SJSA1 (cell line): ENCODE measurements at places on chromosomes 2 and 18.
A peak's percentile ranks its signal among the peaks of the same experiment; 100 is the strongest.

GRCh38 chr2:39625193-39625926, 40.4 kb upstream of the TMEM178A start:
- DNase-seq, result peak; percentile 68

GRCh38 chr2:238127165-238128060, 11.1 kb upstream of the KLHL30 start:
- peak; percentile 54 for DNase-seq

DNA sequence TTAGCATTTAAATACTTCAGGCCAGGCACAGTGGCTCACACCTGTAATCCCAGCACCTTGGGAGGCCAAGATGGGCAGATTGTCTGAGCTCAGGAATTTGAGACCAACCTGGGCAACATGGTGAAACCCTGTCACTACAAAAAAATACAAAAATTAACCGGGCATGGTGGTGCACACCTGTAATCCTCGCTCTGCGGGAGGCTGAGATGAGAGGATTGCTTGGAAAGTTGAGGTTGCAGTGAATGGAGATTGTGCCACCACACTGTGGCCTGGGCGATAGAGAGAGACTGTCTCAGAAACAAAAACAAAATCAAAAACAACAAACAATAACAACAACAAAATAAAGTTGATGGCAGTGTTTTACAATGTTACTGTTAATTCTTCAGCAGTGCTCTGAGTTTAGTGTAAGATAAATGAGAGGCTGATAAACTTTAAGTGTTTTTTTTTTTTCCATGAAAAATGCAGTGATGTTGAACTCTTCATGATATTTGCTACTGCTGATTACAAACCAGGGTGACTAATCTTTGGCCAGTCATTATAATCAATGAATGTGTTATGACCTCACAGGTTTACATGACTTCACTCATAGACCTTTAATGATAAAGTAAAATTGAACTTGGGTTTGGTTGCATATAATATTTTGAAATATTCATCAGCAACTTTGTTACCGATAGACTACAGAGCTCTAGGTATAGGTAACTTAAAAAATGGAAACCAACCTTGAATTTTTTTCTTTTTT, 2.5 kb downstream of the ITGAV start:
- DNase-seq, result no peak

DNA sequence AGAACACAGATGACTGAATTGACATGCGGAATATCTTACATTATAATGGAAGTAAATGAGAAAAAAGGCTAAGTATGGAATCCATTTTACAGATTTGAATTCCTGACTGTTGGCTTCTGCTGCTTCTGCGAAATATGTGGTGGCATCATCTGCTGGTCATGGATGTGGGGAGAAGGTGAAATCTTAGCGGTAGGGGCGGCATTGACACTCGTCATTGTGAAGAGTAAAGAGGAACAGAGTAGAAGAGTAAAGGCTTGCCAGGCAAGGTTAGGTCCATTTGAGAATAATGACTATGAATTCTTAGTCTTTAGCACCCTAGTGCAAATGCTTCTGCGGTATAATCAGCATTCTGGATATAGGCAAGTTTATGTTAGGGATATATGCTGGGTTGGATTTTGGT, 32.4 kb downstream of the ACTR3 start:
- no peak for DNase-seq

GRCh38 chr2:28273751-28274150, 118.9 kb upstream of the FOSL2 start:
- DNase-seq, result no peak
